ENCODE measurements at places on chromosomes 4 and X.

- DNase-seq, result no peak
These were observed 66.1 kb downstream of the KLHL4 start for GRCh38 chrX:87583679-87584078.

- no peak for DNase-seq
These were observed 1329.2 kb upstream of the PCDH7 start for GRCh38 chr4:29390921-29391320.

DNA sequence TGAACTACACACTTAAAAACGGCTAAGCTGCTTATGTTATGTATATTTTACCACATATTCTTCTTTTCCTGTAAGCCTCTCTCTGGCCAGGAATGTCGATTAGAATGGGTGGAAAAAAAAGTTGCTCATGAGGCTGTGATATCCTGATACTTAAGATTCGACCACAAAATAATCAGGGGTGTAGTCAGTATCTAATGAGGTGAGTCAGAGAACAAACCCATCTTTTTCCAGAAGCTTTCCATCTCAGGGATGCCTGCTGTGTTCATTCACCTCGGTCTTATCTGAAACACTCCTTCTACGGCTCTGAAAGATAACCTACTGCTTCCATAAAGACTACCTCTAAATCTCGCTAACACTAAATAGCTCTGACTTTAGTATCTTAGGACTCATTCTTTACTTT, 142.7 kb upstream of the MAP3K15 start:
- DNase-seq, result no peak

GRCh38 chrX:106139048-106139447, 29.1 kb upstream of the PWWP3B start:
- no peak for DNase-seq

GRCh38 chr4:166415749-166416148, 542.7 kb downstream of the TLL1 start:
- no peak for DNase-seq

GRCh38 chr4:113144091-113144490, 94.6 kb downstream of the ANK2 start:
- DNase-seq, result no peak

GRCh38 chrX:10769195-10769594, 148.8 kb upstream of the MID1 start:
- DNase-seq, result no peak

- DNase-seq, result no peak
These were observed 1239.7 kb downstream of the C4orf33 start for GRCh38 chr4:130335417-130336194.

GRCh38 chr4:64705989-64706388, 296.7 kb upstream of the TECRL start:
- no peak for DNase-seq

DNA sequence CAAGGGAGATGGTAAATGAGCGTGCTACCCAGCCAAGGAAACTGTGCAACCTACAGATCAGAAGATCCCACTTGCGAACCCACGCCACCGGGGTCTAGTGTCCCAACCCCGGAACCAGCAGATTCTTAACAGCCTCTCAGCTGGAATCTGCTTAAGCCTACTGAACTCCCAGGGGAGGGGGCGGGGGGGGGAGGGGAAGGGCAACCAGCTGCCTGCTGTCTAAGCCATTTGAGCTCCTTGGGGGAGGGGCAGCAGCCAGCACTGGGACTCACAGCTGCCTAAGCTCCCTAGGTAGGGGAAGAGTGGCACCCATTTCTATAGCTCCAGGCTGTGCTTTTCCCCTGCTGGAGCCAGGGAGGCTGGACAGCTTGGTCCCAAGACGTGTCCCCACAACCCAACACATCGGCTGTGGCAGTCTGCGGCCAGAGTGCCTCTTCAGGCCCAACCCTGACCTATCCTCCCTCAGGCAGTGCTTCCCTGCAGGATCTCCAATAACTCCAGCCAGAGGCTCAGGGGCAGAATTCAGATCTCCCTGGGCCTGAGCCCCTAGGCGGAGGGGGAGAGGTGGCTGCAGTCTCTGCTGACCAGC, 289.2 kb downstream of the LDB2 start:
- no peak for DNase-seq

- DNase-seq, result no peak
These were observed 523.1 kb downstream of the IQCM start for GRCh38 chr4:149292425-149293007.

DNA sequence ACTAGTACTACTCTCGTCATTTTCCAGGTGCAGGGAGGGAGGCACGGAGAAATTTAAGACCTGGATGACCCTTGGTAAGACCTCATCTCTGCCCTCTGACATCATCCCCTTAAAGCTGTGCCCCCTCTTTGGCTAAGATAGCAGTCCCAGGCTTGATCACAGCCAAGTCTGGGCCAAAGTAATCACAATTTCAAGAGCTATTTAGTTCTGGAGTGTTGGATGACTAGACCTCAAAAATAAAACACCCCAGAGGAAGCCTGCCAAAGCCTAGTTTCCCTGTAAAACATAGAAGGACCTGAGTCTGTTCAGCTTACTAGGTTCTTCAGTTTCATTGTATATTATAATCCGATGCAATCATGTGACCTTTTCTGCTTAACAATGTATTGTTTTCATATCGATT, 144.6 kb upstream of the ARHGEF9 start:
- DNase-seq, result no peak

GRCh38 chr4:78369679-78370078, 181.9 kb upstream of the ANXA3 start:
- DNase-seq, result no peak

DNA sequence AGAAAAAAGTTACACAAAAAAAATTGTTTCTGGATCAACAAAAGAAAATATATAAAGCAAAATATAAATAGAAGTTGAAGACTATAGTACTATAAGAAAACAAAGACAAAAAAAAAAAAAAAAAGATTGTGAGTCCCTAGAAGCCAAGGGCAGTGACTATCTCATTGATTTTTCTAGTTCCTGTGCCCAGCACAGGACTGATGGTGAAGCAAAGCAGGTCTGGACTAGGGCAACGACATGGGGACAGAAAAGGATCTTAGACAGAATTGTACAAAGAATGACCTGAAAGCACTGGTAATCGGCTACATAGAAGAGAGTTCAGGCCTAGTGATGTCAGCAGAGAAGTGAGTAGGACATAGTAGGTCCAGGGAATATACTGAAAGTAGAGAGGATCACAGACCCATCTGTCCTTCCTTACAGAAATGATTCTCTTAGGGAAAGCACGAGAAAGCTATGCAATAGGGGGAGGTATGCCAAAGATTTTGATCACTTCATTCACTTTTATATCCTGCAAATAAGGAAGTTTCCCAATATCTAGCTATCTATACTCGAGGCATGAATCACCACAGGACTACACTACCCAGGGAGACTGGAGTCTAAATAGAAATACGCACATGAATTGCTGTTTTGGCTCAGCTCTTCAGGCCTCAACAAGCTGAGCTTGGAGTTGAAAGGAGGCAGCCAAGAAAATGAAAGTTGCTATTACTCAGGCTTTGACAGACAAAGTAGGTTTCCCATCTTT, 230.9 kb upstream of the GPC4 start:
- DNase-seq, result no peak

GRCh38 chrX:119459181-119459580, 9.1 kb upstream of the SLC25A5 start:
- no peak for DNase-seq

GRCh38 chr4:158018221-158018830, 154.5 kb downstream of the GASK1B start:
- no peak for DNase-seq

- no peak for DNase-seq
These were observed 222.4 kb downstream of the CRLF2 start for GRCh38 chrX:989959-990510.

GRCh38 chrX:101685923-101686322, 26.3 kb upstream of the ARMCX2 start:
- no peak for DNase-seq

DNA sequence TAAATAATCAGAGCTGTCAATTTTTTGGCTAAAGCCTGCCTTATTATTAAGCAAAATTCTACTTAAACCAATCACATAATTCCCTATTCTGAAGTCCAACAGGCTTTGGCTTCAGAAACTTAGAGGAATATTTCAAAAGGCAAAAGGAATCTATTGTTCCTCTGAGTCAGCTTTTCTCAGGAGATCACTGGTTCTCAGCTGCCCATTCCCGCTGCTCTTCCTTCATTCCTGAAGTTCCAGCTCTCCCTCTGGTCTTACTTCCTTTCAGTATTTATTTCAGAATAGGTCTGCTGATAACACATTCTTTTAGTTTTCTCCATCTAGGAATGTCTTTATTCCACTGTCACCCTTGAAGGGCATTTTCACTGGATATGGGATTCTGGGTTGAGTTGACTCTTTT, 133.7 kb downstream of the SOWAHB start:
- no peak for DNase-seq

DNA sequence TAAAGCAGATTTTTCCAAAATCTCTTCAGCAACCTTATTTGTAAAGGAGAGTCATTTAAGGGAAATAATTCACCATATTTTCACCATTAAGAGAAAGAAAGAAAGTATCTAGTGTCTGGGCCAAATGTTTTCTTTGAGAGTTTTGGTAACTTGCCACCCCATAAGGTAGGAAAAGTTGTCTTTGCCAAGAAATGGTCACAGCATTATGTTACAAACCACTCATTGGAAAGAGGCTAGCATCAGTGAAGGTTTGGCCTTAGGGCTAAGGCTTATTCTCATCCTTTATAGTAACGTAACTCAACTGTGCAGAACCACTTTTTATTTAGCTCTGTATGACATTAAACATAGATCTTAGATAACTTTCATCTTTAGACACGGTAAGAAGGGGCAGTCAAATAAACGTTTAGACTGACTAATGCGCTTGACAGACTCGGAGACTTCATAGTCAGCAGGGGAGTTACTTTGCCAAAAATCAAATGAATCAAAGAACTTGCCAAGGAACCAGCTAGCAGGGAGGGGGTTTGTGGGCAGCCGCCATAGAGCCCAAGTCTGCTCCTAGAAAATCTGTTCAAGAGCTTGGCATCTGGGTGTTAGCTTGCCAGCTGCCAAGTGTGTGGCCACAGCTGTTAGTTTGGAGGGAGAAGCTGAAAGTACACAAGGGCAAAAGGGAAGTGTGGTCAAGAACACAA, 182.8 kb upstream of the GRID2 start:
- no peak for DNase-seq

- no peak for DNase-seq
These were observed 19.3 kb downstream of the GPR143 start for GRCh38 chrX:9746148-9746888.

DNA sequence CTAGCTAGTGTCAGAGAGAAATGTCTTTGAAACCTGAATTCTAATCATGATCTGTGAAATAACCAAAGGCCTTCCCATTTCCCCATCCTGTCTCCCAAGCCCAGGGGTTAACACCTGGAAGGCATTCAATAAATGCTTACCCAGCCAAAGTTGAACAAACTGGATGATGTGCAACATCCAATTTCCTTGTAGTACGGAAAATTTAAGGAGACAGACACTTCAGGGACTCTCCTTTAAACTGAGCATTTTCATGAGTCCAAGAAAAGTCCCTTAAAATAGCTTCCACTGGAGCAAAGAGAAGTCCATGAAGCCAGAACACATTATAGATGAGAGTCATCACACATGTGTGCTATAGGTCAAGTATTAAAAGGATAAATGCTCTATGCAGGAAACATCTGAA, 271.2 kb downstream of the RAB28 start:
- DNase-seq, result no peak

- no peak for DNase-seq
These were observed 147.5 kb downstream of the FBXO8 start for GRCh38 chr4:174135936-174136406.

DNA sequence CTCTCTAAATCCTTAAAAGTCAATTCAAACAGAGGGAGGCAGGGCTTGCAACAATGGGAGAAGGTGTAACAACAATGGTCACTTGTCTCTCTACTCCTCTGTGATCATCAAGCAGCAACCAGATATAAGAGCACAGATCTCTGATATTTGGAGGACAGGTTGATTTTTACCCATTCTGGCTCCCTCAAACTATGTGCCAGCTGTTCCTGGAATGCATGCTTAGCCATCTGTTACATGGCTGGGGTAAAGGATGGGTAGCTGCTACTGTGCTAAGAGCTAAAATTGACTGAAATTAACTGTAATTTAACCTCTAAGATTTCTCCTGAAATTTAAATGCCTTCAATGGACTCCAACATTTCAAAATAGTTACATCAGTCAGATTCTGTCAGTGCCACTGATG, 1459.9 kb downstream of the PCDH7 start:
- DNase-seq, result no peak

DNA sequence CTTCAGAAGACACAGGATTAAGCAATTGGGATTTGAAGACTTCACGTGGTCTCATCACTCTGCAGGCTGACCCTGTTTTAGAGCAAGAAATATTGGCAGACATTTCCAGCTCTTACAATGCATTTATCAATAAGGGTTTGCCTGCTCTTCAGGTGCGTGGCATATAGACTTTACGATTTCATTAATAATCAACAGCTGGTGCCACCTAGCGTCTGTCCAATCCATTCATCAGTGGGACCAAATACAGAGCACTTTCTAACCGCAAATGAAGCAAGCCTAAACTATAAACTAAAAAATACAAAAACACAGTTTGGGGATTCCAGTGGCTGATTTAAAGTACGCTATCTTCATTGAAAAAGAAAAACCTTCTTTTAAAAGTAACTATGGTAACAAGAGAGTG, 125.4 kb upstream of the DMD start:
- DNase-seq, result no peak

- no peak for DNase-seq
These were observed 19.4 kb downstream of the MAGEC3 start for GRCh38 chrX:141857479-141857878.

DNA sequence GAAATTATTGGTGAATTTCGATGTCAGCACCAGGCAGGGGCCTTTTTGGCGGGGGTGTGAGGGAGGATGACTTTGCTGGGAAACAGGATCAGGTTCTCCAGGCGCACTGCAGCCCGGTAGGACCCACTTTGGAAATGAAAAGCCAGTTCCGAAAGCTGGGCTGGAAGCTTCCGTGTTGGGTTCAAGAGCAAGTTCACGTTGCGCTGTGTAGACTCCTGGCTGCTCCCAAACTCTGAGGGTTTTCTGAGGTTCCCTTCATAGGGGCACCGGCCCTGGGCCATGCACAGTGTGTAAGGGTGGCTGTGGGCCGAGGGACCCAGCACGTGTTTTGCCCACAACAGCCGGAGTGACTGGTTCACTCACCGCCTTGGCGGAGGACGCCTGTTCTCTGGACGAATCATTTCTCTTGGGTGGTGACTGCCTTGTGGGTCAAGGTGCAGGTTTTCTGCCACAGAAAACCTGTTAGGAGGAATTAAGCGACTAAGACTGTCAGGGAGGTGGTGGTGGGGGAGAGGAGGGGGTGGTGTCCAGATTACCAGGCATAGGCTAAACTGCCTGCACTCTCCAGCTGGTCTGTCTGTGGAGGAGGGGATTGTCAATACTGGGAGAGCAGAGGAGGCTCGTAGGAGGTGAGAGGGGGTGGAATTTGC, 8.0 kb downstream of the SHOX start:
- DNase-seq, result no peak

- DNase-seq, result no peak
These were observed 57.1 kb upstream of the NPFFR2 start for GRCh38 chr4:71974681-71975080.

GRCh38 chr4:99028187-99028586, 32.7 kb downstream of the METAP1 start:
- DNase-seq, result no peak
